ENCODE measurements at places on chromosomes 4 and X.
A peak's percentile ranks its signal among the peaks of the same experiment; 100 is the strongest.

DNA sequence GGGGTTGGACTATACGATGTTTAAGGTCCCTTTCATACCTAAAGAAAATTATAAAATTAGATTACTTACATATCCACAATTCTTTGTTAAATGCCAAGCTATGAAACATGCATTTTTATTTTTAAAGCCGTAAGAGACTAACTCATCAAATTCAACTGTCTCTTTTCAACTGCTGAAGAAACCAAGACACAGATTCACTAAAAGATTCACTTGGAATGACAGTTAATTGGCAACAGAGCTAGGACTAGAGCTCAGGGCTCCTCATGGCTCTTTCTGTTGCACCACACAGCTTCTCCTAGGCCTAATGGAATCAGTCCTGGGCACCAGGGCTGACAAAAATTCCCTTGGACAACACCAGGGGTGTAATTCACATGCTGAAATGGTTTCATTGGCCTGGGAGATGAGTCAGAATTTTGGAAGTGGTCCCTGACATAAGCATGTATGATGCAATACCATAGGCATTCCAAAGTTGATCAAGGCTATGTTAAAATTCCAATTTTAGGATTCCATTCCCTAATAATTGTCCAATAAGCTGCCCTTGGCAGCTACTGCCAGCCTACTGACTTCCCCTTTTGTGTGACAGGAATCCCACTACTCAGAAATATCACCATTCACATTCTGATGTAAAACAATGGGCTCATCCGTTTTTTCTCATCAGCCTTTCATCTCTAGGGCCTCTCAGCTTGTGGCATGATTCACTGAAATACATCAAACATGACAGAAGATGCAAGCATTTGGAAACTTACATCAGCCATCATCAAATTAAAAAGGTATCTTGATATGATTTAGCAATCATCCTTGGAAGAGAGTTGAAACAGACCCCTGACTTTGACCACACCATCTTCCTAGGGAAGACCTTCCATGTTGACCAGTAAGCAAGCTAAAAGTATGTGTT, 54.2 kb downstream of the PLAC1 start:
- DNase-seq, result no peak

- DNase-seq, result no peak
Observed at GRCh38 chr4:38606587-38606905, 57.5 kb upstream of the KLF3 start.

DNA sequence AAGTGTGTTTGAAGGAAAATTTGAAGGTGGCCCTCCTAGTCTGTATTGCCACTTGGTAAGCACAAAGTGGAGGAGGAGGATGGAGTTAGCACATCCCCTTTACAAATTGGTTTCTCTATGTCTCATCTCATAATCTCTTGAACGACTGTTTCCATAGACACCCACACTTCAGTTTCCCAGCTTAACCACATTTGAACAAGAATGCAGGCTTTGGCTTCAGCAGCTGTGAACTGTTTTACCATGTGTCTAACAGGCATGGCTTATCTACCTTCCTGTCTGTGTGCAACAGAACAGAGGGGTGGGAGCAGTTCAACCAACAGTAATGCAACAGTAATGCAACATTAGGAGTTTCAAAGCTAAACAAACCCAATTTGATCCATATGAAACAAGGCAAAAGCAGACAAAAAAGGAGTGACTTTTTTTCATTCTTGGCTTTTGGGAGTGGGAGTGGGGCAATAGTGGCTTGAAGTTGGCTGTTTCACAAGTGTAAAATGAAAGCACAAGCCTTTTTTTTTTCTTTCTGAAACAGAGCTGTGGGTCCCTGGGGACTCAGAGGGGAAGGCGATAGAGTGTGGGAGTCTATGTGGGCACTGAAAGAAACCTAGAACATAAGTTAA, 108.0 kb downstream of the ITM2A start:
- DNase-seq, result no peak

GRCh38 chr4:125022855-125023501, 291.8 kb upstream of the FAT4 start:
- no peak for DNase-seq

- no peak for DNase-seq
Observed at GRCh38 chr4:39046249-39046648, 14.0 kb upstream of the TMEM156 start.

DNA sequence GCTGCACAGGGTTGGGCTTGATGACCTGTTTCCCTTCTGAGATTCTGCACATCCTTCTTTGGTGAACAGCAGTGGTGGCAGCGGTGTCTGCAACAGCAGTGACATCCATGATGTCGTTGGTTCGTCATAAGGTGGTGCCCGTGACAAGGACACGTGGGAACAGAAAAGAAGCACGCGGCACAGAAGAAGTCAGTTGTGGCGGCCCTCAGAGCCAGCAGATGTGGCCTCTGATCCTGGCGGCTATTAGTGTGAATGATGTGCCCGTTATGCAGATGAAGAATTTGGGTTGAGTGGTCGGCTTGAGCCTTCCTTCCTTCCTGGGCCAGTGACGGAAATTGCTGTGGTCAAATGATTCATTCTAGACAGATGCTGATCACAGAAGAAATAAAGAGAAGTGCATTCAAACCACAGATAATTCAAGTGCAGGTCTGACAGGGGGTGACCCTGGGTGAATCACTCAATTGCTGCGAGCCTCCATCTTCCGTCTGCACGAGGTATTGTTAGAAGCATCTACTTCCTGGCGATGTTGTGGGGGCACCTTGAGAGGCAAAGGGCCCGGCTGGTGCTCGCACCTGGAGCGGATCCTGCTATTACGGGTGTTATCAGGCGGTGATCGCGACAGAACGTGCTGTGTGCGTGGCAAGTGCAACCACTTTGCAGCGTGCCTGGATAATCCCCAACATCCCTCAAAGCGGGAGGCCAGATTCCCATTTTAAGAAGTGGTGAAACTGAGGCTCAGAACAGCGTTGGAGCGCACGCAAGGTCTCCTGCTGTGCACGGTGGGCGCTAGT, 215.2 kb upstream of the PSAPL1 start:
- DNase-seq, result no peak

GRCh38 chr4:119103263-119103662, 32.4 kb upstream of the MYOZ2 start:
- no peak for DNase-seq

GRCh38 chrX:132226169-132226568, 6.9 kb upstream of the RAP2C start:
- DNase-seq, result no peak

DNA sequence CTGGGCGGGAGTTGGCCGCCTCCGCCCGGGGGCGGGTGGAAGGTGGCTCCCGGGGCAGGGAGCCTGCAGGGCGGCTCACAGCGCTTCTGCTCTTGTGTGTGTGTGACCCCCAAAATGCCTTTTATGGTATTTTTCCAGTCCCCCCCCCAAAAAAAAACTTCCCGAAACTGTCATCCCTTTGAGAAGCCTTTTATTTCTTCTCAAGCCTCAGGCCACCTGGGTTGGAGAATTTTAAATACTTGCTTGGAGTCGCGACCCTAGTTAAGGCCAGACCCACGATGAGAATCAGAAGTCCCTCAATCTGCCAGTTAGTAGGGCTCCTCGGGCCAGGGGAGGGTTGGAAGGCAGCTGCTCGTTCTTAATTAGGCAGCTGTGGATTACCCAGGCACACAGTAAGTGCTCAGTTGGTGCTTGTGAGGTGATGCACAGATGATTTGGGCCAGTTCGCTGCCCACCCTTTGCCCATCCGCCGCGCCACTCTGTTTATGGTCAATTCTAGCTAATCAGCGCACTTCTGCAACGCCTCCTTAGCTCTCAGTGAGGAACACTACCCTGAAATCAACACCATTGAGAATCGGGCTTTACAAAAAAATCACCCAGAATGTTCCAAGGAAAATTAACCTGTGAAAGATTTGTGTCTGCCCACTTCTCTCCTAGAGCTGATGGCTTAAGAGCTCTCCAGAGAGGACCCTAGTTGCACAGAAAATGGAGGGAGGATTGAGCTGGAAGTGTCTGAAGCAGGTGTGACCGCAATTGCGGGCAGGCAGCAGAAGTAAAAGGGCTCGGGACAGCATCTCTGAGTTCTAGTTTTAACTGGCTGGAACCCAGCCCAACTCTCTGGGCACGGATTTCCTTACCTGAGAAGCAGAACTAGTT, 648 bp upstream of the SCD5 start:
- DNase-seq, result peak; percentile 14

DNA sequence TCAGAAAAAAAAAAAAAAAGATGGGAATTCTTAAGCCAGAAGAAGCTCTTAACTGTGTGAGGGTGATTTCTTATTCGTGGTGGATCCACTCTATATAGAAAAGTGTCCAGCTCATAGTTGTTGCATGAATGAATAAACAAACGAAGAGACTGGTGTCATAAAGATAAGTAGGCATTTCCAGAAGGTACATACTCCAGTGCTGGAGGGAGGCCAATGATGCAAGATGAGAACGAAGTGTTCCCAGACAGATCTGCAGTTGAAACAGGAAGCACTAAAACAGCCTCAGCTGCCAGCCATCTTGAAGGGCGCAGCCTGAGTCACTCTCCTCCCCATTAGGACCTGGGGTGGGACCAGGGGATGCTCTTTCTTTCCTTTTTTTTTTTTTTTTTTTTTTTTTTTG, 47.4 kb upstream of the HOPX start:
- no peak for DNase-seq

- no peak for DNase-seq
Observed at GRCh38 chr4:28373601-28374000, 1513.0 kb downstream of the STIM2 start.

DNA sequence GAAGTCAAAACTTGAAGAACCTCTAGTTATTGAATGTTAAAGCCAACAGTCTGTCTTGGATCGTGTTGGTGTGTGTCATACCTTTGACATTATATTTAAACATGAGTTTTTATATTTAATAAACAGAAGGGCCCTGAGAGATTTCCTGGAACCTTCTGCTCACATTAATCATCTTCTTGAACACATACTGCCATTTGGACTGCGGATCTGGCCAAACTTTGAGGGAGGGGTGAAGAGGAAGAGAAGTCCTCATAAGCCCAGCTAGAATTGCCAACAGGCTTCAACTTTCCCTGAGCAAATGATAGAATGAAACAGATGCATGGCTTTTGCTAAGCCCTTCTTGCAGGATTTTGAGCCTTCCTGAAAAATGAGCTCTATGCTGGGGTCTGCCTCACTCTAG, 27.4 kb downstream of the CCKAR start:
- DNase-seq, result no peak

- DNase-seq, result no peak
Observed at GRCh38 chrX:108130889-108131288, 39.3 kb downstream of the ATG4A start.

DNA sequence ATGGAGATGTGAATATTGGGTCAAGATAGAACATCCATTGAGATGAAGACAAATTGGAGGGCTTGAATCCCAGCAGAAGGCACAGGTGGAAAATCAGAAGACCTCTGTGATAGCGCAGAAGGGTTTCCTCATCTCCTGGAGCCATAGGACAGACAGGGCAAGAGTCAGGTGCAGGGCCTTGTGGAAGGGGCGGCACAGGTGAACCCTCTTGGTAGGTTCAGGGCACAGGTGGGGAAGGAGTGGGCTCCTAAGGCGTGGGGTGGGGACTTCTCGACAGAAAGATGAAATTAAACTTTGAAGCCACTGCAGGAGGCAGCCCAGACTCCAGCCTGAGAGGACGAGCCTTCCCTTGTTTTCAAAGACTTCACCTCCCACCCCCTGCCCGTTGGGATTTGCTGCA, 9.3 kb upstream of the RGS12 start:
- no peak for DNase-seq

DNA sequence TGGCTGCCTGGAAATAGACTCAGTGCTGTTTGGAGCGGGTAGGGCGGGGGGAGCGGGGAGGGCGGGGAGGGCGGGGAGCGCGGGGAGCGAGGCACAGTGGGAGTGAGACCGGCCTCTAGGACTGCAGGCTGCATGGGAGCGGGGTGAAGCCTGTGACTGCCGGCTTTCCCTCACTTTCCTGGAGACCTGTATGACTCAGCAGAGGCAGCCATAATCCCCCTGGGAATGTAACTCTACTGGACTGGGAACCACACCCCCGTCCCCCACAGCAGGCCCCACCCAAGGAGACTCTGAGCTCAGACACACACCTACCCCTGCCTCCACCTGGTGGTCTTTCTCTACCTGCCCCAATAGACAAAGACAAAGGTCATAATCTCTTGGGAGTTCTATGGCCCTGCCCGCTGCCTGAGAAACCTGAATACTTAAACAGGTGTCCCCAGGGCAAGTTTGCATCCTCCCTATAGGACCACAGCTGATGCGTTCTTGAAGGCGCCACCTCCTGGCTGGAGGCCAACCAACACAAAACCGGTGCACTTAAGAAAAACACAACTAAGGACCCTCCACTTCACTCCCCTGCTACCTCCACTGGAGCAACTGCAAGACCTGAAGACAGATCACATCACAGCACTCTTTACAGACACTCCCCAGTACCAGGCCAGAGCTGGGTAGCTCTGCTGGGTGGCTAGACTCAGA, 18.0 kb downstream of the HDAC8 start:
- peak; percentile 86 for DNase-seq

GRCh38 chr4:130712038-130712437, 1616.1 kb downstream of the C4orf33 start:
- no peak for DNase-seq

GRCh38 chr4:150534818-150535217, 47.1 kb upstream of the MAB21L2 start:
- DNase-seq, result no peak

- DNase-seq, result peak; percentile 0
Observed at GRCh38 chr4:40916880-40917279, 167.1 kb downstream of the NSUN7 start.

DNA sequence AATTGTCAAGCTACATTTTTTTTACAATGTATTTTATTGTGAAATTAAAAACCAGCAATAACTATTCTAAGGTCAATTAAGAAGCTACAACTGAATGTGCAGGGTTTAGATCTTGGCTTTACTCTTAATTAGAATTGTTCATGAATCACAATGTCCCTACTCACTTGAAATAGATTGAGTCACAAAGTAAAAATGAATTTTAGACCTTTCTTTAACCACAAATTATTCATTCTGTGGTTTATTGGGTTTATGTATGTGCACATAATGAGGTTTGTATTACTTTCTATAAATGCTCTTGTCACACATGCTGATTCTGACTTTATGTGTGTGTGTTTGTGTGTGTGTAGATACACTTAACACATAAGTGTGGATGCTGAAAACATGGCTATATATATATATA, 647.0 kb upstream of the AADAT start:
- no peak for DNase-seq

Measured in NCI-H1436 treated with DMSO at 0.1 percent for 48 hours (cell line).